ENCODE measurements at places on chromosomes 2 and 18.
A peak's percentile ranks its signal among the peaks of the same experiment; 100 is the strongest.

DNA sequence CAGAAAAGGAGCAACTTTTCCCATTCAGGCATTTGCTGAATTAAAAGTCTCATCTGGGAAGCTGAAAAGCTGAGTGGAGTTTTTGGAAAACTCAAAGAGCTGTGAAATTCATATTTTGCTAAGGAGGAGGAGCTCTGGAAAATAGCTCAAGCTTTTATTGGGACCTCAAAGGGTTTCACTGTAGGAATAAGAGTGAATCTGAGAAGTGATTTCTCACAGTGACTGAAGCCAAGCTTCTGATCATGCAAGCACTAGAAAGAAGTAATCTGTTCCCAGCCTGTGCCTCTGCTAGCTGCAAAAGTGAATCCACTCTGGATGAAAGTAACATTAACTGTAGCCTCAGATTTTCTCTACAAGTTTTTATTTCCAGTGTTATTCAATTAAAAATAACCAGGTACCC is 283.3 kb downstream of the PTPRM start:
- DNase-seq, result no peak

DNA sequence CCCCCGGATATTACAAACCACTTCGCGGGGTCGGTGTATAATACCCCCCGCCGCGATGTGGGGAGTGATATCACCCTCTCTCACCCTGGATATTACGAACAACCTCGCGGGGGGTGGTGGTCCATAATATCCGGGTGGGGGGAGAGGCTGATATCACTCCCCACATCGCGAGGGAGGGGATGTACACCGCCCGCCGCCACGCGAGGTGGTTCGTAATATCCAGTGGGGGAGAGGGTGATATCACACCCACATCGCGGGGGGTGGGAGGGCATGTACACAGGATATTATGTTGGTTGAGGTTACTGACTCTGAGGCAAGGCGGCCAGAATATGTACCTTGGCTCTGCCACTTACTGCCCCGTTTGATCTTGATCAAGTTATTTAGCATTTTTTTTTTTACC is 14.8 kb upstream of the CWC22 start:
- DNase-seq, result no peak

DNA sequence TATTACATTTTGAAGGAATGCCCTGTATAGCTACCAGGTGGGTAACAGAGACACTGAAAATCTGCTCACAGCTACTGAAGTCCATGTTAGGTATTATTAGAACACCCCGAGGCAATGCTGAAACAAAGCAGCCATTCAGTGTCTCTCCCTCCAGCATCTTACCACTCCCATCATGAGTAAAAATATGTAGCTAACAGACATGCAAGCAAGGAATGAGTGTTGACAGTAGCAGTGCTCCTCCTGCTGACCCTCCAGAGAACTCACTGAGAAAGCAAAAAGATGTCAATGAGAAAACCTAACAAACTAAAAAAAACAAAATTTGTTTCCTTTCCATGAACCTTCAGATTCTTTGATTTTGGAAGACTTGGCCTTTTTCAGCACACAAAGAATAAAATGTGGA is 393.9 kb downstream of the LRRTM1 start:
- no peak for DNase-seq

GRCh38 chr2:157355618-157356017 is 30.0 kb upstream of the ERMN start:
- DNase-seq, result peak; percentile 50

- DNase-seq, result peak; percentile 63
These were observed 82.5 kb downstream of the SPP2 start for GRCh38 chr2:234133004-234133403.

DNA sequence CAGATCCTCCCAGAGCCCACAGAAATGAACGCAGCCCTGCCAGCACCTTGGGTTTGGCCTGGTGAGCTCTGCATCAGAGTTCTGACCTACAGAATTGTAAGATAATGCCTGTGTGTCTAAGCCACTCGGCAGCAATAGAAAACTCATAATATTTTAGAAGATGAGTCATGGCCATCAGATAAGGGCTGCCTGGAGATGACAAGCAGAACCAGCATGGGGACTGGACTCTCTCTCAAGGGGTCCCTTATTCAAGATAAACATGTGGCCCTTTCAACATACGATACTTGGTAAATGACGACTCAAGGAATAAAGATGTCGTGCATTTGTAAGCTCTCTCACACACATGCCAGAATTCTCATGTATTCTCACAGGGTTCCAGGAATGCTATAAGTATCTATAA is 8.5 kb upstream of the AGAP1 start:
- DNase-seq, result no peak

GRCh38 chr2:181281206-181281832 is 175.9 kb upstream of the ITGA4 start:
- no peak for DNase-seq

GRCh38 chr2:174341293-174341994 is 6.7 kb downstream of the SP9 start:
- DNase-seq, result peak; percentile 83

DNA sequence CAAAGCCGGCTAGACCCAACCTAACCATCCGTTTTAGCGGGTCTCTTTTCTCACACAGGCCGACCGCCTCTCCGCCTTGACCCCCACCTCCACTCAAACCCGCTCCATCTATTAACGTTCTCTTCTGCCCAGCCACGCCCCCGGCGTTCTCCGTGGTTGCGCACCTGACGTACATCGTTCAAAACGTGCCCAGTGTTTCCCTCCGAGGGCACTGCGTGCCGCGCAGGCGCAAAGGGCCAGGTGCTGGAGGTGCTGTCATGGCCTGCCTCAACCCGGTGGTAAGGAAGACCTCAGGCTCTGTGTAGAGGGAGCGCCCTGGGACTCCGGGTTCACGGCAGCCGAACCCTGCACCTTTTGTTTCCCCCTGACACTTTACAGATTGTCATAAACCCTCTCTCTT is at the start of gene GTF2A1L:
TSS of gene GTF2A1L (plus strand) at position 239 of the 400 bp plus-strand sequence. CDS start at position 258, 19 bp downstream.
- DNase-seq, result no peak

GRCh38 chr2:214710729-214711128 is 98.8 kb downstream of the BARD1 start:
- no peak for DNase-seq
